ENCODE measurements at places on chromosomes 7 and 10.

DNA sequence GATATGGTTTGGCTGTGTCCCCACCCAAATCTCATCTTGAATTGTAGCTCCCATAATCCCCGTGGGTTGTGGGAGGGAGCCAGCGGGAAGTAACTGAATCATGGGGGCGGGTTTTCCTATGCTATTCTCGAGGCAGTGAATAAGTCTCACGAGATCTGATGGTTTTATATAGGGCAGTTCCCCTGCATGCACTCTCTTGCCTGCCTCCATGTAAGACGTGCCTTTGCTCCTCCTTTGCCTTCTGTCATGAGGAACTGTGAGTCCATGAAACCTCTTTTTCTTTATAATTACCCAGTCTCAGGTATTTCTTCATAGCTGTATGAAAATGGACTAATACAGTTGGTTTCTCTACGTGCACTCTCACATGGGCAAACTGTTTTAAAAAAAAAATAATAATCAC lies 207.7 kb downstream of the SLC25A13 start:
- no peak for DNase-seq

DNA sequence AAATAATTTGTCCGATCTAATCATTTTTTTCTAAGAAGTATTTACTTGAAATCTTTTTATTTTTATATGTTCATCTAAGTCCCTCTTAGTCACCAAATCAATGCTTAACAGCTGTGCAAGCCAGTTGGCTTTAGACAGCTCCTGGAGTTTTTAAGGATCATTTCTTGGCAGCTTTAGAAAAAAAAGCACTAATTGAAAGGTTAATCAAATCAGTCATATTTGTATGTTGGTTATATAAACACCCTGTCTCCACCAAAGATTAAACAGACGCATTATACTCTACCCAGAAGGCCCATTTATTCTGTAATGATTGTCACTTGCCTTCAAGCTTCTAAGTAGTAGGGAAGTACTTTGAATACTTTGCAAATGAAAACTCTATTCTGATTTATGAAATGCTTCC lies 60.2 kb downstream of the PAXIP1 start:
- no peak for DNase-seq

- no peak for DNase-seq
Measured at GRCh38 chr7:52944921-52945320, 90.5 kb upstream of the POM121L12 start.

DNA sequence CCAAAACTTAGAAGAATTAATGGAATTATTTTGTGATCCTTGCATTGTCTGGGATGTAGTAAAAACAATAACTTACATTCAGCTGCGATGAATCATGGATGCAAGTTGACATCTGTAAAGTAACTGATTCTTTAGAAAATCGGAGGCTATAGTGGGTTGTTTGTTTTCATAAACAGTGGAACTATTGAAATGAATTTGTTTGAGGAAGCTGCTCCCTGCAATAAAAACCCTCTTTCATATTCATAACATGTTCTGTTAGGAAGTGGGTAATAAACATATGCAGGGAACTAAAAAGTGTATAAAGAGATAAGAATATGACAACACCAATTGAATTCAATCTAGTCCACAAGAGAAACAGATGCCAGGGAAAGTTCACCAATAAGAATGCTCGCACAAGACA lies 53.6 kb downstream of the AGMO start:
- DNase-seq, result no peak

DNA sequence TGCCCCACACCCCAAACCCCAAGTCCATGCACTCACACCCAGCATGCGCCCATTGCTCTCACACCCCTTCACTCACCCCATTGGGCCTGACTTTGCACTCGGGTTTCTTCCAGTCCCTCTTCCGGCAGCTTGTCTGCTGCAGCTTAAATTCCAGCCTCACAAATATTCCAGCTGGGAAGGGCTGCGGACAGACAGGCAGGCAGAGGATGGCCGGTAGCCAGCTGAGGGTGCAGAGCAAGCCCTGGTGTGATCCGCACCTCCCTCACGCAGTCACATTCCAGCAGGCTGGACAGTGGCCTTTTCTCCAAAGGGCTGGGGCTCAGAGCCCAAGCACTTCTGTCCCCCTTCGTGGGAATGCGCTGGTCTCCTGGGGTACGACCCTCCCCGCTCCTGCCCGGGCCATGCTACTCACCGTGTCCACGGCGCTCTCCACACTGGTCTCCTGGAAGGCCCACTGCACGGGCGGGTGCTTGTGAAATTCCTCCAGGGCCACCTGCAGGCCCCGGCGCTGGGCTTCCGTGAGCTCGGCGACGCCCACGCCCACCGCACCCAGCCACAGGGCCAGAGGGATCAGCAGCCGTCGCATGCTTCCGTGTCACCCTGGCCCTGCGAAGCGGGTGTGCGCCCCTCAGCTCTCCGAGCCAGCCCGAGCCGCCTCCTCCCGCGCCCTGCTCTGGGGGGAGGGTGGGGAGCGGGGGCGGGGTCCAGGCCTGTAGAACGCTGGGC lies 1.2 kb downstream of the RARRES2 start:
- no peak for DNase-seq

- no peak for DNase-seq
Measured at GRCh38 chr10:108615576-108616320, 1307.6 kb downstream of the XPNPEP1 start.

DNA sequence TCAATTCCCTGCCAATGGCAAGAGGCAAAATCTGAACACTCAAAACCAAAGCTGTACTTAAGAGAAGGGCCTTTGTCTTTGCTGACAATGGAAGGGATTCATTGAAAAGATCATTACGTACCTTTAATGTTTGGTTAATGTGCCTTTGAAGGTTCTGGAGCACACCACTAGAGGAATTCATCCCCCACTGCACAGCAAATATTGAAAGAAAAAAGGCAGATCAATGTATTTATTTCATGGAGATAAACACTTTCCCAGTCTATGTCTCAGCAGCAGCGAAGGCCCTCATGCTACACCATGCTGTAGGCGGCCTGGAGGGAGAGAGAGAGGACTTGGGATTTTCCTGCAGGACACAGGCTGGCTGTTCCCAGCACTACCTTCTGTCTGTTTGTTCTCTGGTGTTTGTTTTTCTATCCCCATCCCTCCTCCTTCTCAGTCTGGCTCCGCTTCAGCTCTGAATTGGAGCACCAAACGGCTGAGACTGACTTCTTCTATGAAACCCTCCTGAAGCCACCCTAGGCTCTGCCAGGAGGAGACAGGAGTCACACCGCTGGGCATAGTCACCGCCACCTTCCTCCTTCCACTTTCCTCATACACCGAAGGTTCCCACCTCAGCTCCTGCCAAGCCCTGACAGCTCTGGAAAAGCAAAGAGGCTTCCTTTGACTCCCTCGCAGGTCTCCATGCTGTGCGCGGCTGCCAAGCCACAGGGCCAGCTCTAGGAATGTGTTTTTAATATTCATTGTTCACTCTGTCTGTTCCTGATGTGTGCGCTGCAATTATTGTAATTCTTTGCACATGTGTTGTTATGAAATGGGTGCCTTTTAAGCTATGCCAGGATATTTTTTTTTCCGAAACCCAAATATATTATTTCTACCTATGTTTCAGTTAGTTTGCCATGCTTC lies 301.5 kb downstream of the FZD1 start:
- no peak for DNase-seq

GRCh38 chr10:69614130-69614529 lies 15.9 kb upstream of the FAM241B start:
- no peak for DNase-seq

GRCh38 chr7:28176645-28177044 lies 4.0 kb downstream of the JAZF1 start:
- no peak for DNase-seq

DNA sequence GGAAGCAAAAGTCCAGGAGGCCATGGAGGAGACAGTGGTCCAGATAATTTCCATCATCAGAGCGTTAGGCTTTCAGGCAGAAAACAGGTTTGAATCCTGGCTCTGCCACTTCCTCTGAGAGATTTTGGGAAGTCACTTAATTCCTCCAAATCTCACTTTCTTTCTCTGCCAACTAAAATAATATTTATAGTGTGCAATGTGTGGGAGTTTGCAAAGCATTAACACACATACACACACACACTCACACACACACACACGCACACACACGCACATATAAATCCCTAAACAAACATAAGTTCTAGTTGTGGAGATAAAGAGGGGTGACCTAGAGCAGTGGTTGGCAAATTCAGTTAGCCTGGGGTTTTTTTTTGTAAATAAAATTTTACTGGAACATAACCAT lies 84.8 kb downstream of the TRIL start:
- no peak for DNase-seq

- DNase-seq, result no peak
Measured at GRCh38 chr7:13037216-13037615, 349.8 kb downstream of the ARL4A start.

DNA sequence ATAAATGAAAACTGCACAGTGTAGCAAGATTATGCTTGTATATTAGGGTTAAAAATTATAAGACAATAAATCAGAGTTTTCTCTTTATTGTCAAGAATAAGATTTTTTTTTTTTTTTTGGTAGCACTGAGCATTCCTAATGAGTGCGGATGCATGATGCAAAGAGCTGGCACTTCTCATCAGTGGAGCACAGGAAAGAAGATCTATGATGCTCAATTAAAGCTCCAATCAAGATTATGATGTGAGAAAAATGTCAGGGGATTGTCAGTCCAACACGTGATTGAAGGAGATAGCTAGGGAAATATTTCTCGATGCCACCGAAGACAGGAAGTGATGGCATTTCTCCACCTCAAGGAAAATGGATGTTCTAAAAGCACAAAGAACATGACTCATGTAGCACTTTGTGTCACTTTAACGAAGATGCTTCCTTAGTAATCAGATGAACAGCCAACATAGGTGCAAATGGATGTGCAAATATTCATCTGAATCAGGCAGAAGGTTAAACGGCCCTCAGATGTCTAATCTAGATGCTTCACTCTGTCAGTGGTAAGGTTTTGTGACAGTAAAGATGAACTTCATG lies 240.9 kb downstream of the THSD7A start:
- DNase-seq, result no peak

DNA sequence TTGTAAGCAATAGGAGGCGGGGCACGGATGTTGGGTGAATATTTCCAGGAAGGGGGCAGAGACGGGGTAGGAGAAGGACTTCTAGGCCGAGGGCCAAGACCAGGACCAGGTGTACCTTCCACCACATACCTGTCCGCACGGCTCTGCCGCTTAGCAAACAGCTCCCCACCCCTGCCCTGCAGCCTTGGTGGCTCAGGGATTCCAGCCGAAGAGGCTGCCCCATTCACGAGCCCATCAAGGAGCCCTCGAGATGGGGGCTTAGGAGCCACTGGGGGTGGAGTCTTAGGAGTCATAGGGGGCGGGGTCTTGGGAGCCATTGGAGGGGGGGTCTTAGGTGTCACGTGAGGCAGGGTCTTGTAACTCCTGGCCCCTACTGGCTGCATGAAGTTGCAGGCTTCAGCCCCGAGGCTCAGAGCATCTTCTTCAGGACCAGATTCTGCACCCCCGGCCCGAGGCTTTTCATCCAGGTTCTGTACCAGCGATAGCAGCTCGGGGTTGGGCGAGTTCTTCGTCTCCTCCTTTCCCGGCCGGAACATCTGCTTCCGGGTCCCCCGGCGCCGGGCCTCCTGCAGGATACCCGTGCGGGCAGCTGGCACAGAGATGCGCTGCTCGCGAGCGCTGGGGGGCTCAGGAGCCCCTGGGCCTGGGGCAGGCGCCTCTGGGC lies 6.1 kb upstream of the MYOZ1 start:
- DNase-seq, result no peak

- DNase-seq, result peak; percentile 54
Measured at GRCh38 chr7:74183653-74184450, 9.7 kb downstream of the EIF4H start.

DNA sequence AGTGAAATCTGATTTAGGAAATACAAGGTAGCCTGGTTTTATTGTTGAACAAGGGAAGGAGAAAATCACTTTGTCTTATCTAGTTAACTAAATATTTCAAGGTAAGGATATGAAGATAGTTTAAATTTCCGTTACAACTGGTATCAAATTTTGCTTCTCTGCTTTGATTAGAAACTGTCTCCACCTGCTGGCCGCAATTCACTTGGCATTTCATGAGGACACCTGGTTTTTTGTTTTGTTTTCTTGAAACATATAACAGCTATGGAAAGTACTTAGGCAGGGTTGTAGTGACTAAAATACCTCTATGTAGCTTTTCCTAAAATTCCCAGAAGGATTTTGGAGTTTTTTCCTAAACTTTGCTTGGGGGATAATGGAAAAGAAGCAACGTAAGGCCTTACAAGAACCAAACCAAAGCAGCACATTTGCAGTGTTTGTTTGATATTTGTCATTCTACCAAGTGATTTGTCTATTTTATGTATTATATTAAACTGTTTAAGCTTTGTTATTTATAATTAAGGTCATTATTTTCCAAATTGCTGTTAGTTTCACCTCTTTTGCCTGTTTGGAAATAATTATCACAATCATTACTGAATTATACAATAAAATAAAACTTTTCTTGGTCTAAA lies 73.6 kb downstream of the AHCYL2 start:
- DNase-seq, result peak; percentile 53

- no peak for DNase-seq
Measured at GRCh38 chr7:123823898-123824753, 20.8 kb upstream of the HYAL4 start.

- DNase-seq, result no peak
Measured at GRCh38 chr10:86451604-86451960, 70.0 kb downstream of the WAPL start.

- no peak for DNase-seq
Measured at GRCh38 chr10:97060441-97061084, 125.2 kb downstream of the SLIT1 start.

DNA sequence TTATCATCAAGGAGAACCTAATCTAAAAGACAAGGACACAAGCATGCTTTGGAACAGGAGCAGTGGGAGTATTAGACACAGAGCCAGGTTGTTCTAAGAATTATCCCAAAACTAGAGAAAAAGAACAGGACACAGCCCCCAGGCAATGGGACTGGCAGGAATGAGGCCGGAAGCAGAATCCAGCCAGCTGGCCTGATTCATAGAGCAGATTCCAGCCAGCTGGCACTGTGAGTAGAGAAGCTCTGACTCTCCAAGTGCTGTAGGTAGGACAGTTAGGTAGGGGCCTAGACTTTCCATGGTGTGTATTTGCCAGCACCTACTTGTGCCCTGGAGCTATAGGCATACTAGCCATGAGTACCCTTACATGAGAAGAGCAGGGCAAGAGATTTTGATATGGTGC lies 13.3 kb upstream of the RAB18 start:
- no peak for DNase-seq
